ENCODE measurements at places on chromosomes 2 and 18.

DNA sequence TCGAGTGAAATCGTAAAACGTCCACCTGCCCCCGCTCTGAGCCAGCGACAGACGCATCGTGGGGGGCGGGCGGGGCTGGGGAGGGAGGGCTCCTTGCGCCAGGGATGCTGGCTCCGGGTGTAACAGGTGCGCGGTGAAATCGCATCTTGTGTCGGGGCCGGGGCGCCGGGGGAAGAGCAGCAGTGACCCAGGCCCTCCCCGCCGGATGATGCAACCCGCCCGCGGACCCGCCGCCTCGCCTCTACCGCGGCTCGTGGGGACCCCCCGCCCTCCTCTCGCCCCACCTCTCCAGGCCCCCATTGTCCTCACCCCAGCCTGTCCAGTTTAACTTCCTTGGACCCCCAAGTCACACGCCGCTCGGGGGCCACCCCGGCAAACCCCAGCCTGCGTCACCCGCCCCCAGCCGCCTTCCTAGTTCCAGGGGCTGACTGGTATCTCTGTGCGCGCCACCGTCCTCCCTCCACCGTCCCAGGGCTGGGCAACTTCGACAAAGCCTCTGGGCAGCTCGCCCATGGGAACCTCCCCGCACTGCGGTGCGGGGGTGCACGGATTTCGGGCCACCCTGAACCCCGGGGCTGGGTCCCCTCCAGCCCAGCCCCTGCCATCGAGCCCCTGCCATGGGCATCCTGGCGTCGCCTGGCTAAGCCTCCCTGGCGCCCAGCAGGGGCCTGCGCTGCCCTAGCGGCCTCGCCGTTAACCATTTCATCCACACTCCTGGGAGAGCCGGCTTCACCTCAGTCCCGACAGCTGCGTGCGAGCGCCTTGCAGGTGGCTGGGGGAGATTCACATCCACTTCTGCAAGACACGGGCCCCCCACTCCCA lies 799 bp upstream of the KIF1A start:
- DNase-seq: peak; percentile 32

GRCh38 chr2:178947006-178947405 lies 102.9 kb downstream of the CCDC141 start:
- no peak for DNase-seq

- no peak for DNase-seq
Observed at GRCh38 chr2:53473775-53474311, 293.8 kb upstream of the CHAC2 start.

GRCh38 chr2:105403783-105404698 lies 5.2 kb upstream of the FHL2 start:
- DNase-seq: no peak

- no peak for DNase-seq
Observed at GRCh38 chr18:37335409-37335736, 230.2 kb downstream of the CELF4 start.

DNA sequence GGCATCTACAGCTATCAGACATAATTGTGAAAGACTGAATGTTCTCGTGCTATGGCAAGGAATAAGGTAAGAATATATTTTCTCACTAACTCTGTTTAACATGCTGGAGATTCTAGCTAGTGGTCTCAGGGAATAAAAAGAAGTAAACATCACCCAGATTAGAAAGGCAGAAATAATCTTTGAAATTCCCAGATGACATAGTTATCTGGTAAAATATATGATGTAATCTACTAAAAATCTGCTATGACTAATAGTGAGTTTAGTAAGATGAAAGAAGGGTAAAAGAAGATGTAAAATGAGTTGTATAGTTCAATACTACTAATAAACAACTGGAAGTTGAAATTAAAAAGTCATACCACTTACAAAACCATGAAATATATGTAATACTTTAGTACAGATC lies 134.2 kb downstream of the DSC3 start:
- no peak for DNase-seq

DNA sequence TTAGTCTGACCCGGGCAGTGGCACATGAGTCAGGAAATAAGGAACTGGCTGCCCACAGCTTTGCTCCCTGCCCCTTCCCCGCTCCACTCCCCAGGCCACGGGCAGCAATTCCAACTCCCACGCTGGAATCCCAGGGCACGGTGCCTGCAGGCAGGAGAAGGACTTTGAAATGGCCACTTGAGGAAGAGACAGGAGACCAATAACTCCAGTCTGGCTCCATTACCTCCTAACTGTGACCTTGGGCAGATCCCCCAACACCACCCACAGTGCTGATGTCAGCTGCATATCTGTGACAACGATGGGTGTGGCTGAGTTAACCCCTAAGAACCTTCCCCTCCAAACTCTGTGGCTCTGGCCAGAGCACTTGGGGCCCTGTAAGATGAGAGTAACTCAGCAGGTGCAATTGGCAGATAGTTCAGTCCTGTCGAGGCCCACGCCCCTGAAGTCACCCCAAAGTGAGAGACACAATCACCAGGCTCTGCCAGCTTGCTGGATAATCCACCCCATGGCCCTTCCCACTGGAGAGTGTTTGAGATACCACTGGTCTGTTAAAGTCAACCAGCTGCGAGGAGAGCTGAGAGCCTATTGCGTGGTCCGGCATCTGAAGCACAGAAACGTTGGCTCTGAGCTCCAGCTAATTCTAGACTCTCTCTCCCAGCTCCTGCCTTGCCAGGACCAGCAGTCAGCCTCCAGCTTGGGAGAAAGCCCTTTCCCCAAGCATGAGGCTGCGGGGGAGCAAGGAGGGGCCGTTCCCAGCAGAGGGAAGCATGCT lies 175.2 kb downstream of the TNS1 start:
- no peak for DNase-seq

Data from activated CD4-positive, alpha-beta memory T cell treated with anti-CD3 and anti-CD28 coated beads for 36 hours (primary cell).